T follicular helper cell (primary cell): ENCODE measurements at places on chromosomes 3 and 15.

- no peak for DNase-seq
Measured at GRCh38 chr3:21705769-21706168, 45.2 kb downstream of the ZNF385D start.

GRCh38 chr3:134397755-134398154 lies 23.5 kb upstream of the AMOTL2 start:
- DNase-seq: no peak

DNA sequence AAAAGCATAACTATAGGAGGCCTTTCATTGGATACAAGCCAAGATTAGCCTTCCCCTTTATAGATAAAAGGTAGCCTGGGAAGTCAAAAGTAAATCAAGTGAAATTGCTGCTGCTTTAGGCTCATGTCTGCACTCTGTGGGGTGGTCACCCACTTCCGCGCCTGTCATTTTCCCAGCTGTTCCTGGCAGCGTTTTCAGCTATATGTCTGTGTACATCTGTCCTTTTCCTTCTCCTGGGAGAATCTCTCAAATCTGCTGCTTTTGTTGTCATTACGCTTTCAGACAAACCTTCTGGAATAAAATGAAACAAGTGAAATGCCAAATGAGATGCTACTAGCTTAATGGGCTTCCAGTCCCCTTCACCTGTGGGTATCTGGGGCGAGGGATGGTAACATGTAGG lies 211.8 kb downstream of the MCTP2 start:
- DNase-seq: no peak

GRCh38 chr3:34948517-34948916 lies 690.8 kb upstream of the ARPP21 start:
- no peak for DNase-seq

- no peak for DNase-seq
Measured at GRCh38 chr15:77974098-77974414, 103.5 kb downstream of the TBC1D2B start.

DNA sequence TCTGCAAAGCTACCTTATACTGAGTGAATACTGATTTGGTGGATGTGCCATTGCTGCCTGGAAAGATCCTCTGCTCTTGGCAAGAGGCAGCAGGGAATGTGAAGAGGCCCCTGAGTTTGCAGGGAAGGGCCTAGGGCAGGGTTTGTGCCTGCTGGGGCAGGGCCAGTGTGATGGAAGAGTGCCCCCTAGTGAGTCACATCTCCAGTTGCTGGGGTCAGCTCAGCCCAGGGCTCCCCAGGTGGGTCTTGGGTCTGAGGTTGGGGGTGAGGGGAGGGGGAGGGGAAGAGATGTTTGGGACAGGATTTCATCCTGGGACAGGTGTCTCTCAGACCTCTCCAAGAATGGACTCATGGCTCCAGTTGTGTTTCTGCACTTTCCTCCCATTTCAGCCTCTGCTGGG lies 4.1 kb upstream of the AMOTL2 start:
- DNase-seq: no peak
